ENCODE measurements at places on chromosomes 12 and 14. TPM values are rescaled to one million over a fixed set of nuclear protein-coding genes. Genes with fewer than 3 reads are reported as not detected.

The GLI1 gene
- total RNA-seq = 0.67 TPM

The ZNF664 gene
- total RNA-seq = 78.9 TPM

The SCAF11 gene
- 129 TPM for total RNA-seq

The TDG gene
- total RNA-seq = 47.8 TPM

The SLC6A12 gene
- total RNA-seq = 0.33 TPM

The LARP4 gene
- total RNA-seq = 25.8 TPM

The TMEM179 gene
- 3.6 TPM for total RNA-seq

The GALNT8 gene
- total RNA-seq = 8.1 TPM

The AQP5 gene
- total RNA-seq = 1.6 TPM

The AHNAK2 gene
- 78.0 TPM for total RNA-seq

The DEGS2 gene
- 2.7 TPM for total RNA-seq

The GPR68 gene
- 0.35 TPM for total RNA-seq

The GZMB gene
- not detected for total RNA-seq

The CLEC7A gene
- not detected for total RNA-seq

The KRT83 gene
- total RNA-seq = not detected

The WSB2 gene
- total RNA-seq = 38.0 TPM

The NOS1 gene
- total RNA-seq = not detected

The CKAP4 gene
- 119 TPM for total RNA-seq

The FIGNL2 gene
- 14.1 TPM for total RNA-seq

The PLEKHH1 gene
- 29.9 TPM for total RNA-seq
